Stimulated activated CD4-positive, alpha-beta T cell treated with anti-CD3 and anti-CD28 coated beads, Interleukin-2, amount 100 ng/mL, for 24 hours (primary cell): ENCODE measurements at places on chromosomes 3 and 15.

GRCh38 chr15:27133249-27133648 lies 162.3 kb downstream of the GABRG3 start:
- DNase-seq, result no peak

GRCh38 chr3:194985031-194985578 lies 285.9 kb downstream of the XXYLT1 start:
- no peak for DNase-seq

DNA sequence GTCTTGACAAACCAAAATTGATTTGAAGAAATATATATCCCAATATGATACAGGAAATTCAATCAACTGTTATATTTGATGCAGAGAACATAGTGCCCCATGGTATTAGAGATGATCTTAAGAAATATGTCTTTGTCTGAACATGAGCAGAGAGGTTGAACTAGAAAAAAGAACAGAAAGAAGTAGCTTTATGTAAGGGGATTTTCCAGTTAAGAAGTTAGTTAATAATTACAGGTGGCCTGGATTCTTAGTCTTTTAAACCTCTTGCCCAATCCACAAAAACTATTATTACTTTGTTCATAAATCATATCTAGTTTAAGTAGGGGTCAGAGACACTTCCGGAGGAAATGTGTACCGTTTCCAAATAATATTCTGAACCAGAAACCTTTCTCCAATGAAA lies 1186.7 kb upstream of the EPHA6 start:
- no peak for DNase-seq

DNA sequence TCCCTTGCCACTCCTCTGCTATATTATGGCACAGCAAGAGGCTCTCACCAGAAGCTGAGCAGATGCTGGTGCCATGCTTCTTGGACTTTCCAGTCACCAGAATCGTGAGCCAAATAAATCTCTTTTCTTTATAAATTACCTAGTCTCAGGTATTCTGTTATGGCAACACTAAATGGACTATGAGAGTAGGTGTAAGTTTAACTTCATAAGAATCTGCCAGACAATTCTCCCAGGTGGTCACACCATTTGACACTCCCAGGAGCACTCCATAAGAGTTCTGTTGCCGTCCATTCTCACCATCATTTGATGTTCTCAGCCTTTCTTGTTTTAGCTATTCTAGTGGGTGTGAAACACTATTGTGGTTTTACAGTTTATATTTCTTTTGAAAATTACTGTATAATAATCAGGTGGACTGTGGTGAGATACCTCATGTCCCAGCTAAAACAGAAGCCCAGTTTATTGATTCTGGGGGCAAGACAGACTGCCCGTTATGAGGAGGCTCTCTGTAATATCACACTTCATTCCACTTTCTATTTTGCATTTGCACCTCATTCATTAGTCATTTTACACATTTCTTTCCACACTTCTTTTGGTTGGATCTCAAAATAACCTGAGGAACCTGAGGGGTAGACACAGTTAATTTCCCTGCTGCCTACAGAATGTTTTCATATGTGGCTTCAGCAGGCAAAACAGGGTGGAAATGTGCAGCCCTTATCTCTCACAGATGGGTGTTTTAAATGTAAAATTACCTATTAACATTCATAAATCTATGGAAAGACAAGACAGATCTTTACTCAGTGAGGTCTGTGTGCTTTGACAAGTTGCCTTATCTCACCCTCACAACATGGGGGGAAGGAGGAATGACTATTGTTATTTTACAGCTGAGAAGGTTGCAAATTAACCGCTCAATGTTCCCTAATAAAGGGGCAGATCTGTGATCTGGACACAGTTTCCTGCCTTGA lies 42.1 kb downstream of the CDCP1 start:
- no peak for DNase-seq

- DNase-seq, result no peak
Measured at GRCh38 chr15:83372434-83372891, 74.7 kb upstream of the SH3GL3 start.

DNA sequence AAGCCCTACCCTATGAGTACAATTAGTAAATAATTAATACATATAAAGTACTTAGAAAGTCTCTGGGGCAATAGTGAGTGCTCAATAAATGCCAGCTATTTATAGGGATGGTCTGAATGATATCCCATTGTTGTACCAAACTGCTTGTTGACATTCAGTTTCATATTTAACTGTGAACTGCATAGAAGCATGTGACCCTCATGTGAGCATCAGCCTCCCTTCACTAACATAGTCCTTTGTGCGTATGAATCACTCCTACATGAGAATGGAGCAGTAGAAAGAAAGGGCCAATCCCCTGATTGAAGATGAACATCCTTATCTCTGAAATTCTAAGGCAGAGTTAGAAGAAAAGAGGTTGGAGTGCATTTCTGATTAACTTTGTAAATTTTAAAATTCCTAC lies 68.7 kb upstream of the ATP10A start:
- no peak for DNase-seq

- DNase-seq, result peak; percentile 15
Measured at GRCh38 chr3:187746442-187747281, 1.4 kb upstream of the BCL6 start.

DNA sequence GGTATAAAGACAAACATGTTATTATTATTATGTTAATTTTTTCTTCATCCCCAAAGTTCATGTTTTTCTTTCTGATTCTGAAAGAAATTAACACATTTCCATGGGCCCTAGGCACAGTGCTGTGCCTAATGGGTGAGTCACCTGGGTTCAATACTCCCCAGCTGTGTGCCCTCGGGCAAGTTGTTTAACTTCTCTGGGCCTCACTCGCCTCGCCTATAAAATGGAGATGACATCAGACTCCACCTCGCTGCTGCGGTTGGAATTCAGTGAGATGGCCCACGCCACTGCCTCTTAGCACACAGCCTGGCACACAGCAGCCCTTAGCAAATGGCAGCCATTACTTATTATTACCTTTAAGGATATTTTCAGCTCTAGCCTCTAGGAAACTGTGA lies 22.6 kb downstream of the DNASE1L3 start:
- DNase-seq, result no peak

GRCh38 chr3:38978729-38979128 lies 73.0 kb downstream of the SCN11A start:
- no peak for DNase-seq

- no peak for DNase-seq
Measured at GRCh38 chr3:45218578-45219390, 7.3 kb downstream of the TMEM158 start.

- DNase-seq, result no peak
Measured at GRCh38 chr3:74149466-74149865, 465.0 kb downstream of the CNTN3 start.

DNA sequence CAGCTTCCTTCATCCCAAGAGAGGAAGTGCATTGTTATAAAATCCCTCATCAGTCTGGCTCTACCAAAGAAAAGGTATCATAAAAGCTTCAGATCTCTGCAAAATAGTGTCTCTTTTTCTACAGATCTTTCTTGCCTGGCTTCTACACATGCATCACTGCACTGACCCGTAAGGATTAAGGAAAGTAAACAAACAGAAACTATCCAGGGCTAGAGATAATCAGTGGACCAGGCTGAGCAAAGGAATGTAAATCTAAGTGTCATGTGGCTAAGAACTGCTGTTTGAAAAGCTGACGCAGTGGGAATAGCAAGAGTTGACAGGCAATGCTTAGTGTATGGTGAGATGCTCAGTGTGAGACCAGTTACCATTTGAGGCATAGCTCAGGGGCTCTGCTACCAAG lies 339.7 kb downstream of the IL5RA start:
- no peak for DNase-seq

DNA sequence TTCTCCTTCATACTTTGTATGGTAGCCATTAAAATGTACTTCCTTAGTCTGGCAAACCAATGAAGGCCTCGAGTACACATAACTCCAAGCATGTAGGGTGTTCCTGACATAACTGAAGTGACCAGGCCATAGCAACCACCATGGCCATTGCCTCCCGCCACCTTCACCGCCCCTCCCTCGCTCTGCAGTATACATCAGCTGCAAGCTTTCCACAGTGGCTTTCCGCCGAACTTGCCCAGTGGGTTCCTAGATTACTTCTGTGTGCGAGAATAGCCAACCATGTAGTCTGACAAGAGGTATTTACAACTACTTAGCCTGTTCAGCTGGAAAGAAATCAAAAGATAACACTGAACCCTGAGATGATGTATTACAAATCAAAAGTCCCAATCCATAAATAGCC lies 3.4 kb upstream of the CTNNB1 start:
- DNase-seq, result no peak
